ENCODE measurements at places on chromosomes 6 and 20.

DNA sequence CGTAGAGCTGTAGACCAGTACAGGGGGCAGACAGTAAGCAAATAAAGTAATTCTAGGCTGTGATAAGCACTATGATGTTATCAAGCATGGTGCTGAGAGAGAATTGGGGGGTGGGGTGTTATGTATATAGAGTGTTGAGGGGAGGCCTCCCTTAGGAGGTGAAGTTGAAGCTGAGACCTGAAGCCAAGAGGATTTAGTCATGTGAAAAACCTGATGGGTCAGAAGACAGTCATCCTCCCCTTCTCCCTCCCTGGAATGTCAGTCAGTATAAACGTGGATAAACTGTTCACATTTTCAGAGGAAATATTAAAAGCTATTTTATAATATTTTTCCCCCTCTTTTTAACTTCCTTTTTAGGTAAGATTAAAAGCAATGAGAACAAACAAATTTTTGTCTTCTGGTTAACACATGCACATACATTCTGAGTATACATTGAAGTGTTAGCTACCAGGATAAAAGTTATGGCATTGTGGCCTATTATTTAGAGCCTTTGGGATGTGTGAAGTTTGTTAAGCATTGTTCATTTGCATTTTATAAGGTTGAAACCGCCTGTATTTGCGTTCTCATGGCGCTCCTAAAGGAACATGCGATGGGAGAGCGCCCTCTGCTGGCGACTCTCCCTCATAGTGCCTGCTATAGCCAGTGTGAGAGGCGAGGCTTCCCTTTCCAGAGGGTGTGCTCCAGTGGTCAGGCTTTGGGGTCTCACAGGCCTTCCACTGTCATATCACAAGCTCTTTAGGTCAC, 35.4 kb upstream of the MAPK13 start:
- peak; percentile 64 for DNase-seq

GRCh38 chr20:20446001-20446400, 78.1 kb downstream of the INSM1 start:
- DNase-seq, result no peak

- DNase-seq, result no peak
Measured at GRCh38 chr6:18444111-18444510, 57.0 kb downstream of the RNF144B start.

DNA sequence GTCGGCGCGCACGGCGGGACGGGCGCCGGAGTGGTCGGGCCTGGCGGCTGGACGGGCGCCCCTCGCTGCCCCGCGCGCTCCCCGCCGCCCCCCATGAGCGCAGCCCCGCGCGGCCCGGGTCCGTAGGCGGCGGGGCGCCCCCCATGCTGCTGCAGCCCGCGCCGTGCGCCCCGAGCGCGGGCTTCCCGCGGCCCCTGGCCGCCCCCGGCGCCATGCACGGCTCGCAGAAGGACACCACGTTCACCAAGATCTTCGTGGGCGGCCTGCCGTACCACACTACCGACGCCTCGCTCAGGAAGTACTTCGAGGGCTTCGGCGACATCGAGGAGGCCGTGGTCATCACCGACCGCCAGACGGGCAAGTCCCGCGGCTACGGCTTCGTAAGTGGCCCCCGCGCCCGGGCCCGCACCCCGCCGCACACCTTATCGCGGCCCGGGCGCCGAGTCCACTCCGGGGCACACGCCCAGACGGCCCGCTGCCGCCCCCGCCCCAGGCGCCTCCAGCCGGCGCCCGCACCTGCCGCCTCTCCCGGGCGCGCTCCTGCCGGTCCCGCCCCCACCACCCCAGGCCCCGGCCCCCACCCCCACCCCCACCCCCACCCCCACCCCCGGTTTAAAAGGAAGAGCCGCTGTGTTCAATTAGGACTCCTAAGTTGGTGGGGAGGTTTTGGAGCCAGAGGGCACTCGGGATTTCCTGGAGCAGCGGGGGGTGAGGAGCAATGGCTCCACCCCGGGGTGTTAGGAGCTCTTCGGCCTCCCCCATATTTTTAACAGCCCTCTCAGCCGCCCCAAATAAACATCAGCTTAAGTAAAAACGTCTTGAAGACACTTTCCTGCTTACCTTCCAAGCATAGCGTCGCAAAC, 474 bp downstream of the RBM38 start:
- no peak for DNase-seq

DNA sequence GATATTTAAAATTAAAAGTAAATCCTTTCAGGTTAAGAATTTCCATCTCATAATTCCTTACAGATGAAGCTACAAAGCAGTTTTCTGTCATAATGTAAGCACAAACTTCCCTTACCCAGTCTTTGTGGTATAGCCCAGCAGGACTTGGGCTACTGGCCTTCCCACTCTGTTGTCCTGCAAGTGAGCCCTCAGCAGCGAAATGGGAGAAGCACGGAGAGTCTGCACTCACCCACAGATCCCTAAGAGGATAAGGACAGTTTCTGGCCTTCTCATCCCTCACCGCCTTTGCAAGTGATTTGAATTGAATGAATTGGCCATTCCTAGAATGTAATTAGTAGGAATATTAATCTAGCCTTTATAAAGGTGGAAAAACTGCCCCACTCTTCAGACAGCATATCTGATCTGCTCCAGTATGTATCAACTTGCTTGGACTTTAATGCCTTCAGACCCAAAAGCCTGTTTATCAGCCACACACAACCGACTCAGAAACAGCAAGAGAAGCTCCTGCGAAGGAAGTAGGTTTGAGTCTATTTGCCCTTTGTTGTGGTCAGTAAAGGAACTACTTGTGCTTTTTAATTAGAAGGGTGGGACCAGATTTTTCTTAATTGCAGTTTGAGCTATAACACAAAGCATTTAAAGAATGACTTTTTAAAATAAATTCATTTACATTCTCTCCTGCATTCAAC, 29.9 kb upstream of the PRDM1 start:
- DNase-seq, result no peak

GRCh38 chr6:53934023-53934422, 139.2 kb downstream of the LRRC1 start:
- DNase-seq, result no peak

DNA sequence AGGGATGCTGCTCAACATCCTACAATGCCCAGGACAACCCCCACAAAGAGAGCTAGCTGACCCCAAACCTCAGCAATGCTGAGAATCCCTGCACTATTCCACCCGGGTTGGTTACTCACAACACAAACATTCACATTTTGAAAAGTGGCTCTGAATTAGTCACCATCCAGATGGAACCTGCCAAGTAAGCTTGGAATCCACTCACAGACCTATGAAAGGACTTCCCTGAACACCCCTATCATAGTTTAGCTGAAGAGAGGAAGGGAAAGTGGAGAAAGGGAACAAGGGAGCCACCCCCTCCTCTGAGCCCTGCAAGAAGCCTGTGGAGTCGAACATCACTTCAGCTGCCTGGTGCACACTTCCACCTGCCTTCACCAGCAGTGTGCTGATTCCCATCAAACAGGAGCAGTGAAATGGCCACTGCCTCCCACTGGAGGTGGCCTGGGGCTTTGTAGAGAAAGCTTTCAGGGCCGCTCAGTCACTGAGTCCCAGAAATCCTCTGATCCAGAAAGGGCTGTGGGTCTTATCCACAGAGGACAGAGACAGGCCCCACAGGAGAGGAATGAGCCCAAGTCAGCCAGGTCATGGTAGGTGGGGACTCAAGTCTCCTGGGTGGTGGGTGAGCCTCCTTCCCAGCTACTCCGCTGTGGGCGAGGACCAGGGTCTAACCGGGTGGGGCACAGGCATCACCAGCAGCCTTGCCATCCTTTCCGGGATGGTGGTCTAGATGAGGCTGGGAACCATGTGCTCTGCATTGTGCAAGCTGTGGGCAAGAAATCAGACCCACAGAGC, 203.7 kb downstream of the SYNDIG1 start:
- DNase-seq, result no peak

DNA sequence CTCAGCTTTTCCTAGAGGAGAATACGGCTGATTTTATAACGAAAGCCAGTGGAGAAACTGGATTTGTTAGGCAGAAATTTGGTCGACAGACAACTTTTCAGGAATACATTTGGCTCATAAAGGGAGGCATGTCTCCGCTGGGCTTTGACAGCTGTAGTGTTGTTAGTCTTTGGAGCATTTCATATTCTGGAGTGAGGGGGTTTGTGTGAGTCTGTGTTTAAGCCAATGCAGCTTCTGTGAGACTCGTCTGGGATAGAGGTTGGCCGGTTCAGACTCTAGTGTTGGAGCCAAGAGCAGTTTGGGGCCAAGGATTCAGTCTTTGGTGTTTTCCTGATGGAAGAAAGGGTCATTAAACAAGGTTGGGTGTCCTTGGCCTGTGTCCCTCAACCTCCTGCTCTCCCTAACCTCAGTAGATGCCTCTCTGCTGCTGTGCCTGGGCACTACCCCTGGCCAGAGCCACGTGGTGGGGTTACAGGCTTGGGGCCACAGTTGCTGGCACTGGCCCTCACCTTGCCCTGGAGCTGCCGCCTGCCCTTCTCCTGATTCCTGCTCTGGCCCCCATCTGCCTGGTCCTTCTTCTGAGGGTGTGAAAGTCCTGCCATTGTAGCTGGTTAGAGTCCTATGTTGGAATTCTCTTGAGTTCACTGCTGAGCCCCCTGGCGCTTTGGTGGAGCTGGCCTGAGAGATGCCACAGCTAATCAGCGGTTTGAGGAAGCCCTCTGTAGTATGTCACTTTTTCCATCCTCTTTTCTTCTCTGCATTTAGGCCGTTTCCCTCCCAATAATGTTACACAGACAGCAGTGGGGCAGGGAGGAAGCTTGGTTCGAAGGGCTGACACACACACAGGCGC, 6.9 kb downstream of the PTK7 start:
- no peak for DNase-seq

DNA sequence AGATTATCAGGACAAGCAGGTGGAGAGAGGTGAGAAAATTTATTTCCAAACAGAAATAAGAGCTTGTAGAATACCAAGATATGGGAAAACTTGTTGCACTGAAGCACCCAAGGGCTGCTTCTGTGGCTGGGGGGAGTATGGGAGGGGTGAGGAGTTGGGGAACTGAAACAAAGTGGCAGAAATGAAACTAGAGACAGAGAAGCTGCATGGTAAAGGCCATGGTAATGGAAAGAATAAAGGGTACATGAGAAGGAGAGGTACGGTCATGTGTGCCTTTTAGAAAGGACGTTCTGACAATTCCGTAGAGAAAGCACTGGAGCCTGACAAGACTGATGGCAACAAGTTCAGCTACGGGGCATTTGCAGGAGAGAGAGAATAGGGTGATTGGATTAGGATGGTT, 51.6 kb upstream of the RIN2 start:
- DNase-seq, result no peak

- DNase-seq, result peak; percentile 52
Measured at GRCh38 chr6:157322792-157323254, 496 bp downstream of the TMEM242 start.

DNA sequence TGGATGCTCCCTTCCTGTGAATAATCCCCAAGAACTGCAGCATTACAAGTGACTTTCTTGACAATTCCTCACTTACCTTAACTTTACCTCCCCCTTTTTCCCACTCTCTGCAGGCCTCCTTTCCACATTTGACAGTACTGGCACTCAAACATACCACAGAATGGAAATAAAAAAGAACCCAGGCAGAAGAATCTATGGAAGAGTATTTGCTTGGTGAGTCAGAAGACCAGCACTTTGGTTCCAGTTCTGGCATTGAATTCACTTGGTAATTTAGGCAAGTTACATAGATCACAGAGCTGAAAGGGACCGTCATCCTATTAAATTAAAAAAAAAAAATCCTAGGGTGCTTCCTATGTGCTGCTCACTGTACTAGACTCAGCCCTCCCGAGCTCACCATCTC, 55.0 kb downstream of the BTBD9 start:
- no peak for DNase-seq

- no peak for DNase-seq
Measured at GRCh38 chr20:3739926-3740451, 7.5 kb downstream of the HSPA12B start.

GRCh38 chr6:43408259-43408658, 19.1 kb upstream of the ABCC10 start:
- no peak for DNase-seq

DNA sequence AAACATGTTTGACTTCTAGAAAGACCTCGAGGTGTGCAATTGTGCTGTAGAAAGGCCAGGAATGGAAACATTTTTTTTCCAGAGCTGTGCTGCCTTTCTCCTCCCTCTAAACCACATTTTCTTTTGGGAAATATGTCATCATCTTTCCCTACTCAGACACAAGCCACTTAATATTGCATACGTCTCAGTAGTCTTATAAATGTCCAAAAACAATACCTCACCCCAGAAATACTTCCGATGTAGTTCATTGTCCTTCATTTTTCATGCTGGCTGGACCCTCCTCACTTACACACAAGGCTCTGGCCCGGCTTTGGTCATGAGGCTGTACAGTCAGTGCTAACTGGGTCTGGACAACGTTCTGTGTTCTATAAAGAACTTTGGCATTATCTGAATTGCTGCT, 126.4 kb downstream of the SCML4 start:
- no peak for DNase-seq

DNA sequence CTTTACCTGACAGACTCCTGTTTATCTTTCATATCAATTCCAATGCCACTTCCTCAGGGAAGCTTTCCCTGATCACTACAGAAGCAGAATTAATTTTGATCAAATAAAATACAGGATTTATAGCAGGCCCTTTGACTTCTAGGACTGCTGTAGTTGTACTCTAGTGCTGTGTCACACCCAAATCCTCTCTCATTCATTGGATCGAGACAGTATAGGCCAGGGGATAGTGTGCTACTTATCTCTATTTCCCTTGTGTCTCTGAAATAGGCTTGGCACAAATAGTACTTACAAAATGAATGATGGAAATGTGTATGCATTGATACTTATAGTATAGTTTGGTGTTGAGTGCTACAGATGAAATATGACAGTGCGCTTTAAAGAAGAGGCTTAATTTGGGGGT, 19.8 kb downstream of the RALY start:
- DNase-seq, result no peak

DNA sequence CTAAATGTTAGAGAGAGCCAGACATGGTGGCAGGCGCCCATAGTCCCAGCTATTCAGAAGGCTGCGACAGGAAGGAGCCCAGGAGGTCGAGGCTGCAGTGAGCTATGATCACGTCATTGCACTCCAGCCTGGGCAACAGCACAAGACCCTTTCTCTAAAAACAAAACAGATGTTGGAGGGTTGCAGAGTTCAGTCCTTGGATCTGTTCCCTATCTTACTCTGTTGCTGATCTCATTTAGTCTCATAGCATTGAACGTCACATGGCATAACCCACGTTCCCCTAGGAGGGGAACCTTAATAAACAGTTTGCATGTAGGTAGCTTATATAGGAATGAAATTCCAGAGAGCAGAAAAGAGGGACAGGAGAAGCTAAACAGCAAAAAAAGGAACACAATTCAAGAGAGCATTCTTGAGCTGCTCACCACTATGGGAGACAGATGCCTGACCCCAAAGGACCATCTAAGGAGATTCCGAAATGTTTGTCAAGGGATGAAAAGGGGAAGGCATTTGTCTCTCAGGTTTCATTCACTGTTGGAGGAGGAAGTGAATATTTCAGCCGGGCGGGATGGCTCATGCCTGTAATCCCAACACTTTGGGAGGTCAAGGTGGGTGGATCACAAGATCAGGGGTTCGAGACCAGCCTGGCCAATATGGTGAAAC, 54.6 kb upstream of the PIM1 start:
- DNase-seq, result no peak

DNA sequence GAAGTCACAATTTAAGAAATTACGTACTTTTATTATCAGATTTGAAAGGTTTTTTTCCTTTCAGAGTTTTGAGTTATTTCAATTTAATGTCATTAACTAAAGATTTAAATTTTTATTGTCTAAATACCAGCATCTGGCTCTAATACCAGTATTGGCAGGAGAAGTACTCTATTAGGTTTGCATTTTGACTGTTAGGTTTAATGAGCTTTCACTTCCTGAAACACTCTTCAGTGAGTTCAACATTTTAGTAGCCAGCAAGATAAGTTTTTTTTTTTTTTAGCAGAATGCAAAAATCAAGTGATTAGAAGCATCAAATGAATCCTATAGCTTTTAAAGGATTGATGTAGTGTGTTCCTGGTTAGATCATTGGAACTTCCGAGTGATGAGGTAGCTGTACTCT, 34.0 kb upstream of the SCGN start:
- DNase-seq, result no peak

All from activated CD8-positive, alpha-beta memory T cell treated with anti-CD3 and anti-CD28 coated beads for 4 hours (primary cell).